Effector CD4-positive, alpha-beta T cell (primary cell): ENCODE measurements at places on chromosomes 6 and 20.

DNA sequence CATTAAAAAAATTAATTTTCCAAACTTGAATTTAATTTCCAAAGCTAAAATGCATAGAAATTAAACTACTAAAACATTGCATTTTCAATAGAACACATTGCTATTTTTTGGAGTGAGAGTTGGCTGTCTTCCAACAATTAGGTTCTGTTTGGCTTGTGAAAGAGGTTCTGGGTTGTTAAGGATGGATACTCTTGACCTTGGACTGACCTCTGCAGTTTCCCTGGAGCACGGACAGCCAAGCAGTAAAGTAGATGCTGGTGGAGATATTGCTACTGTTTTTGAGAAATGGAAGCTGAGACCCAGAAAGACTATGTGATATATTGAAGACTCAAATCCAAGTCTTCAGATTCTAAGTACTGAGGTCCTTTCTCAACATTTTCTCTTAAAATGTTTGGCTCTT, 95.9 kb upstream of the CHD6 start:
- DNase-seq: no peak

DNA sequence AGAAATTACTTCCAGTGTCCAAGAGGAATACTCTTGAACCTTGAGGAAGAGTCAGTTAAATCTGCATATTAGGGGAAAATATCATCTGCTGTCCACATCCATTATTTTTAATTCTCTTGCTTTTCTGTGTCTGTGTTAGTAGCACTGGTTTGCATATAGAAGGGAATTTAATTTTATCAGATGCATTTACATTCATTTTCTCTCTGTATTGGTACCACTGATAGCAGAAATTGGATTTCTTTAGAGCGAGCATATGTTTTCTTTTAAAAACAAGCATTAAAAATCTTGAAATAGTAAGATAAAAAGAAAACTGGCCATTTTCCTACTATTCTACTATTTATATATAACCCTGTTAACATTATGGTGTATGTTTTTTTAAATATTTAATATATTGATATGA, 83.8 kb downstream of the KIZ start:
- DNase-seq: no peak

DNA sequence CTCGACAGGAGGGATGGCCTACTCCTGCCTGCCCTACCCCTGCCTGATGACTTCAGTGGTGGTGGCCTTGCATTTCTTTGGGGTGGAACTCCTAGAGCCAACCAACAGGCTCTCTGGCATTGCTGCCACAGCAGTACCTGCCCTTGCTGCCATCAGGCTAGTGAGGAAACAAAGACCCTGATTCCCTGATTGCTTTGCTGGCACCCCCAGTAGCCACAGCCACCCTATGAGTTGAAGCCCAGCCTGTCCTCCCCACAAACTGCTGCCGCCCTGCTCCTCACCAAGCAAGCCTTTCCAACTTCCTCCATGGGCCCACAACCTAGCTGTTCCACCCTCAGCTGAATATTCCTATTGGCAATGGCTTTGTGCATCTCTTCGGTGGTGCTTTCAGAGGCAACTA, 52.5 kb upstream of the KHDRBS2 start:
- DNase-seq: no peak

DNA sequence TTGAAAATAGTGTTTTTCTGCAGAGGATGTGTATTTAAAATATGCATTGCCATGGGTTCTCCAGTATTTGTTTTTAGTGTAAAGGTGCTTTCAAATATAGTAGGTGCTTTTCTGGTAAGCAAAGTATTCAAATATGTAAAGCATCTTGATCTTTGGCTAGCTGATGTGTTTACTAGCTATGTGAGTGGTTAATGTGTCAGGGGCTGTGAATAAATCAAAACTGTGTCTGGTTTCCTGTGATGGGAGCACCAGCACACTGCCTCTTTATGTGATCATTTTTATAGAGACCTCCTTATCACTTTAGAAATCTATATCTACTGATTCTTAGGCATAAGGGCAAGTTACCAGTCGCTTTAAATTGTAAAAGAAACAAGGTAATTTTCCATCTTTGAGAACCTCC, 388.9 kb upstream of the MAN1A1 start:
- DNase-seq: no peak

DNA sequence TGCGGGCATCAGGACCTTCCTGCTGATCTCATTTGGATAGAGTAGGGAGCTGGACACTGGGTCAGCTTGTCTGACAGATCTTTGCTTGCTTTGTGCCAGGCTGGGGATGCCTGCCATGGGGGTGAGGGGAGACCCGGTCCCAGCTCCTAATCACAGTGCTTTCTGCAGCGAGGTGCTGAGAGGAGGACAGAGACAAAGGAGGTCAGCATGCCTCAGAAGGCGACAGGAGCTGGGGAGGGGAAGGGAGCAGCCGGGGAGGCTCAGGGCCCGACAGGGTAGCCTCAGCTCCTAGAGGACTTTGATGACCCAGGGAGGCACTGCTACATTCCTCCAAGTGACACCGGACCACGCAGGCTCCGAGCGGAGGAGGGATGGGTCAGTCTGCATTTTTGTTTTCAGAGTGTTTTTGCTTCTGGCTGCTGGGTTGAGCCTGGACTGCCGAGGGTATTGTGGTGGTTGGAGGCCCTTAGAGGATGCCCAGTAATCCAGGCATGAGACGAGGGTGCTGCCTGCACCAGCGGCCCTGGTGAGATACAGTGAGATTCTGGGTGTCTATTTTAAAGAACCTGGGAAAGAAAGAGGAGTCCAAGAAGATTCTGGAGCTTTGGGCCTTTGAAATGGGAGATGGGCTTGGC, 7.8 kb downstream of the RBM38 start:
- no peak for DNase-seq

DNA sequence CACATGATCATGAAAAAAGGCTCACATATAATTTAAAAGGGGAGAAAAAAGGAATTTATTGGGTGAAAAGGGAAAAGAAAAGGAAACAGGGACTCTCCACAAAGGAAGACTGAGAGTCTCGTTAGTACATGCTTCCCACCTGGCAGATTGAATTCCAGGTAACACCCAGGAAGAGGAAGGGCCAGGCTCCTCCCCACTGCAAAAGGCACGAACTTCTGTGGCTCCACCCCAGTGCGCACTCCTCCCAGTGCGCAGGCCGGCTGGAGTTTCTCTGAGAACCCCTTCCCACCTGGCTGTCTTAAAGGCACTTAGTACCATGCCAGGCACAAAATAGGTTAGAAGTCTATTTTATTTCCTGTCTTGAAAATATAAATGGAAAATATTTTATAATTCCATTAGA, 129.8 kb downstream of the COL12A1 start:
- no peak for DNase-seq

DNA sequence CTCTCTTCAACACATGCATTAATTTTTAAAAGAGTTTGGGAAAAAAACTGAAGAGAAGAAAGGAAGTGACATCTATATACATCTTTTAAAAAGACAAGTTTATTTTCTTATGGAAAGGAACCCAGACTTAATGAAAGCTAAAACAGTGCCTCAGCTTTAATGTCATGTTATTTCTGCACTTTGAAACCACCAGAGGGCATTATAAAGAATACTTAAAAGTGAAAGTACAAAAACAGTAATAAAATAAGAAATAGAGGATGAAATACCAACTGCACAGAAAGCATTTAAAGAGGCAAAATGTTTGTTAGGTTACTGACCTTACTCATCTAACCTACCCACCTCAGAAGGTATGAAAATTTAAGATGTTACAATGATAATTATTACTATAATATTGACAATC, 98.8 kb downstream of the HUS1B start:
- DNase-seq: no peak

DNA sequence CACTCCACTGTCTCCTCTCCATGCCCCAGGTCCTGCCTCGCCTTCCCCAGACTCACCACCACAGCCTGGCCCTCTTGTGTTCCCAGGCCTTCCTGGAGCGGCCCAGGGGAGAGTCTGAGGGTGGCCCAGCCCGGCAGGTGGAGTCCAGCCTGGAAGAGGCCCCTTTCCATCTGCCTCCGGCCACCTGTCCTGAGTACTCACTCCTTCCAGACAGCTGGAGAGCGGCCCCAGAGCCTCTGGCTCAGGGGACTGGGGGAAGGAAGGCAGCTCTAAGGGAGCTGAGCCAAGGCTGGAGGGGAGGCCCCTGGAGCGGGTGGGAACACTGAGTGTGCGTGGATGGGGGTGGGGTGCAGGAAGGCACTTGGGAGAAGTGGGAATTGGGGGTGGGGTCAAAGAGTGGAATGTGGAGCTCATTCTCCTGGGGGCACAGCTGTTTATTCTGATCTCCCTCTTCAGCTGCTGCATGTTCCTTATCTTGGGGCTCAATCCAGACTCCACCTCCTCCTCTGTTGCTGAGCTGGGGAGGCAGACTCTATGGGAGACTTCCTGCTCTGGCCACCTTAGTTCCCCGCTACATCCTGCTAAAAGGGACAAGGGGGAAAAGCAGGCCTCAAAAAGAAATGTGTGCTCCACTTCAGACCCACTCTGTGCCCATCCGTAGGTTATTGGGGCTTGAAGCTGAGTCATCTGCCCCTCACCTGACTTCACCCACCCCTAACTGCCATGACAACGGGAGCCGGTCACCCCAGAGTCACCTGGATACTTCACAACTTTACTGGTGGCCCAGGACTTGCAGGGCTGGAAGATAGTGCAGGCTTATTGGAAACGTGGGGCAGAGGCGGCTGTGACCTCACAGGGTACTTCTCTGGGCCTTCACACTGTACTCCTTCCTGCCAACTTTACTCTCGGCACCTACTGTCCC, 19.5 kb upstream of the TAF8 start:
- no peak for DNase-seq

DNA sequence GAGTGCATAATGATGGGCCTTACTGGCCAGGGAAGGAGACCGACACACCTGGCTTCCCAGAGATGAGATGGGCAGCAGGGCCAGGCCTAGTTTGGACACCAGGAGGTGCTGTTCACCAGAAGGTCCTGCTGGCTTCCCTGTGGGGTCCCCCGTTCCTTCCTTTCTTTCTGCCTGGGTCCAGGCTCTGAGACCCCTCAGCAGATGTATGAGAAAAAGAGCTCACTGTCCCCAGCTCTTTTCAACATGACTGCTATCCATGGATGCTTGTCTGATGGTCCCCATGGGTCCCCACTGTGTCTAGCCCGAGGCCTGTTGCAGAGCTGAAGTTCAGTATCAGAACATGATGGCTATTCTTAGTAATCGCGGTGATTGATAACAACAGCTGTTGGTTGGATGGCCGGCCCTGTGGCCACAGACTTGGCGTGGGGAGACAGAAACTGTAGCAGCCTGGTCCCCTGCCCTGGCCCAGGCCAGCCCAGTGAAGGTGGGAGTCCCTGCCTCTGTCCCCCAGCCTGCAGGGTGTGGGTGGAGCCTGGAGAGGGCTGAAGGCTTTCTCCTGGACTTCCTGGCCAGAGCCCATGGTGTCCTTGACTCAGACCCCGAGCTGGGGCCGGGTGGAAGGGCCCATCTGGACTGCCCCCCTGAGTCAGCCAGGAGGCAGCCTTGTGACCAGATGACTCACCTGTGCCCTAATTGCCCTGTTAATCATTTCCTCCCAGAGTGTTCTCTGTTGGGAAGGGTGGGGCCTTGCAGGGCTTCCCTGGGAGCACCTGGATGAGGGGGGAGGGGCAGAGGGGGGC, 9.9 kb upstream of the BAK1 start:
- DNase-seq: no peak

DNA sequence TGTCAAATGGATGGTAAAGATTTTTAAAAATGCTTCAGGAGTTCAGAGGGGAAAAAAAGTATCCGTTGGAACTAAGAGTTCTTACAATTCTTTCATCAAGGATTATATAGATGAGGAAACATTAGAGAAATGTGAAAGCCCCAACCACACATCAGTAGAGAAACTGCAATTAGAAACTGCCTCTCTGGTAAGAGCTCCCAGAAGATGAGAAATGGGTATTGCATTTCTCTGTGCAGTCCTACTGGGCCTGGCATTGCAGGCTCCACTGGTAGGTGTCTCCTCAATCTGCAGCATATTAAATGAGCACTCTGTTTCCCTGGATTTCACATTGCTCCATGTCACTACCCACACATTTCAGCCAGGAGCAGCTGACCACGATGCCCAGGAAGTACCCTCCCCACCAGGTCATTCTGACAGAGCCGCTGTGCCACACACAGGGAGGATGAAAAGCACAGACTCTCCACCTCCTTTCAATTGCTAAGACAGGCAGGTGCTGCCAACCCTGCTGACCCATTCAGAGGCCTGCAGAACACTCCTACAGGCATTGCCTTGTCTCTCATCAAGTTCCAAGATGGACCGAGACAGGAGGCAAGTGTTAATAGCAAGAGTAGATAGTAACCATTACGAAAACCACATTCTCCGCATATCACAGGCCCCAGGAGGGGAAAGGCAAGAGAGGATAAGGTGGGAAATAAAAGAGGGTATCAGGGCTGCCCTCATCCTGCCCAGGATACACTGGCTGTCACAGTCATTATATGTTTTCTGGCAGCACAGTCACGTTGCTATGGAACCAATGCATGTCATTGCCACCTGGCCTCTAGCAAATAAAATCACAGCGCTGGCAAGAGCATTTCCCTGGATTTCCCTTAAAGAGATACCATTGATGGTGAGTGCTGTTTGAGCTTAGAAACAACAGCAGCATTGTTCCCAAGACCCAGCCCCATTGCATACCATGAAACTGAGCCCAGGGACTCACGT, 241.7 kb downstream of the ATXN1 start:
- DNase-seq: no peak

GRCh38 chr6:169896826-169897456, 145.5 kb downstream of the ERMARD start:
- DNase-seq: no peak
